ENCODE measurements at places on chromosomes 6 and 20.

- DNase-seq, result no peak
These were observed 4.9 kb downstream of the LAMA4 start for GRCh38 chr6:112249489-112249888.

- DNase-seq, result no peak
These were observed 725 bp upstream of the ISM1 start for GRCh38 chr20:13220194-13220903.

DNA sequence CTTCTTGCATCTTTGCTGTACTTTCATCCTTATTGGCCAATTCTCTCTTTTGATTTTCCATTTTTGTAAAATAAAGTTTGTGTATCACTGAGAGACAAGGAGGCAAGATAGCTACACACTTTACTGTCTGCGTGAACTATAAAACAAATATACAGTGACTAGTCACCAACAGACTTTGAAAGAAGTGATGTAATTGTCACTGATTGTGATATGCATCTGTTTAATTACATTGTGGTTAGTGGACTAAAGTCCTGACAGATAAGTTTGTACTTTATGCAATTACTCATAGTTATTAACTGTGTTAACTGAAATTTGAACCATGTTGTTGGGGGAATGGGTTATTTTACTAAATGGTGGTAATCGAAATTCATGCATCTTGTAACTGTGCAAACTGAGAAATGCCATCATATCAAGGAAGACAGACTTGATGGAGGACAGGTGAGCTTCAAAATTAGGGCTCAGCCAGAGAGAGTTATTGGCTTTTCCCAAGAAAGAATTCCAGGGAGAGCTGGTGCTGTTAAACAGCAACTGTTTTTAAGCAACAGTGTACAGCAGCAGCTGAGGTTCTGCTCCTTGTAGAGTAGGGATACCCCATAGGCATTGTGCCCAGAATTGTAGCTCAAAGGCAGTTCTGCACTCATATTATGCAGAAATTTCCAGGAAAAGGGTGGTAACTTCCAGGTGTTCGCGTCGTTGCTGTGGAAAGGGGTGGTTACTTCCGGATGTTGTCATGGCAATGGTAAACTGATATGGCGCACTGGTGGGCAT lies 62.9 kb downstream of the EFHC1 start:
- no peak for DNase-seq

DNA sequence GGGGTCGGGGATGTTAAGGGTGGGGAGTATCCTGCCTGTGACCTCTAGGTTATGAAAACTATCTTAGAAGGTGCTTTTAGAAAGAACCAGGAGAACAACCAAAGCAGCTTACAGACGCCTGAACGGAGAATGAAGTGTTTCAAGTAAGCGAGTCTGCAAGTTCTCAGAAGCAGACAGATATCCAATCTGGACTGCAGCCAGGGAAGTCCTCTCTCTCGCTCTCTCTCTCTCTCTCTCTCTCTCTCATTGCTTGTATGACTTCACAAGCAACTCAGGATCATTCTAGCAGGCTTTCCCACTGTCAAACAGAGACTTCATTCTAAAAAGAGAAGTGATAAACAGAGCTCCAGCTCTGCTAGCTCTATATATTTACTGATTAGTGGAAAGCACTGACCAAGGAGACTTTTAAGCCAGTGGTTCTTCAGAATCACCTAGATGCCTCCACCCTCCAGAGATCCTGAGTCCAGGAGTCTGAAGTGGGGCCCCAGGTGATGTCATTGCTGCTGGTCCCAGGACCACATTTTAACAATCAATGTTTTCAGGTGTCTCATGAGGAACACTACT lies 6.0 kb downstream of the TCF21 start:
- DNase-seq, result no peak

DNA sequence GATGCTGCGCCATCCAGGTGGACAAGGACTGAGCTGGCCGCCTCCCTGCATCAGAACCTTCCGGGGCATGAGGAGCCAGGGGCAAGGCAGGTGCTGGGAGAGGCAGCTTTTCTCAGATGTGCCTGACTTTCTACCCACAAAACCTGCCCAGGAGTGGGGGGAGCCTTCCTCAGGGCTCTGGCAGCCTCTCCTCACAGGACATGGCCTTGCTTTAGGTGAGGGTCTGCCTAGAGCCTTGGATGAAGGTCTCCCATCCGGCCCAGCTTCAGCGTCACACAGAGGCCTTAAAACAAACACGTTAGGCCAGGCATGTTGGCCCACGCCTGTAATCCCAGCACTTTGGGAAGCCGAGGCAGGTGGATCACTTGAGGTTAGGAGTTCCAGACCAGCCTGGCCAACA lies 7.4 kb downstream of the BCAS4 start:
- no peak for DNase-seq

GRCh38 chr6:25944688-25945574 lies 14.4 kb upstream of the SLC17A2 start:
- no peak for DNase-seq

GRCh38 chr6:105452924-105453756 lies 50.3 kb upstream of the PREP start:
- DNase-seq, result no peak

DNA sequence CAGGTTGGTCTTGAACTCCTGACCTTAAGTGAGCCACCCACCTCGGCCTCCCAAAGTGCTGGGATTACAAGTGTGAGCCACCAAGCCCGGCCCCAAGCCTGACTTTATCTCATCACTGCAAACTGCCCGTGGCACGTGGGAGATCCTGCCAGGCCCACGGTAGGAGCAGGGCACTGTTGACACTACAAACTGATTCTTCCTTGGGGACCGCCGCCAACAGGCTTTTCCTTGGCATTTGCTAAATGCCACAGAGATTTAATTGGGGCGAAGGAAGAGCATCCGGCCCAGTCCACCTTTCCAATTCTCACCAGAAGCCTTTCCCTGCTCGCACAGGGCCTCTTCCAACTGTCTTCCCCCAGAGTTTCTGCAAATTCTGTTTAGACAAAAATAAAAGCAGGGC lies 11.0 kb downstream of the ATP9A start:
- no peak for DNase-seq

DNA sequence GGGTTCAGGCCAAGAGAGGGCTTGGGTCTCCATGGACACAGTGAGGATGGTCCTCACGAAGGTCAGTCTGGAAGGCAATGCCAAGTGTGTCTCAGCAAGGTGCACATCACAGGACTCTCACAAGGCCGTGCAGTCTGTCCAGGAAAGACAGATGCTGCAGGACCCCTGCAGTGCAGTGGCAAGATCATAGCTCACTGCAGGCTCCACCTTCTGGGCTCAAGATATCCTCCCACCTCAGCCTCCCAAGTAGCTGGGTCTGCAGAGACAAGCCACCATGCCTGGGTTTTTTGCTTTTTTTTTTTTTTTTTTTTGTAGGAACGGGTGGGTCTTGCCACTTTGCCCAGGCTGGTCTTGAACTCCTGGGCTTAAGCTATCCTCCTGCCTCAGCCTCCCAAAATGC lies 26.4 kb downstream of the ZMYND8 start:
- no peak for DNase-seq

GRCh38 chr6:18118330-18118729 lies 4.1 kb downstream of the NHLRC1 start:
- peak; percentile 63 for DNase-seq

GRCh38 chr6:122736616-122737015 lies 42.9 kb upstream of the FABP7 start:
- DNase-seq, result peak; percentile 64

GRCh38 chr6:91281901-91282300 lies 695.0 kb upstream of the MAP3K7 start:
- DNase-seq, result no peak

DNA sequence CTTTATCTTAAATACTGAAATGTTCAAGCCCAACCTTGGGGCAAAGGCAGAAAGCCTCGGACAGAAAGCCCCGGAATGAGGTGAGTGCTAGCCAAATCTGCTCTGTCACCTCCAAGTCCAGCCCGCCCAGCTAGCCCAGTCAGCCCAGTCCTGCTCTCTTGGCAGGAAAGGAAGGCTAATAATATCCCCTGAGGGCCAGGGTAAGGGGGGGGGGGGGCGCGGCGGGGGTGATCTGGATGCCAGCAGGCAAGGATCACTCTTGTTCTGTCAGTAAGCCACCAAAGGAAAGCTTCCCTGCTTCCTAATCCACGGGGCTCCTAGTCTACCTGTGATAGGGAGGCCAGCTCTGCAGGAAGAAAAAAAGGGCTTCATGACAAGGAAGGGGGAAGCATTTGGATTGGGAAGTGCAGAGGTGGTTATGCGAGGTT lies 1.1 kb downstream of the NDRG3 start:
- DNase-seq, result peak; percentile 74

GRCh38 chr20:16580147-16580546 lies 6.9 kb upstream of the KIF16B start:
- no peak for DNase-seq

DNA sequence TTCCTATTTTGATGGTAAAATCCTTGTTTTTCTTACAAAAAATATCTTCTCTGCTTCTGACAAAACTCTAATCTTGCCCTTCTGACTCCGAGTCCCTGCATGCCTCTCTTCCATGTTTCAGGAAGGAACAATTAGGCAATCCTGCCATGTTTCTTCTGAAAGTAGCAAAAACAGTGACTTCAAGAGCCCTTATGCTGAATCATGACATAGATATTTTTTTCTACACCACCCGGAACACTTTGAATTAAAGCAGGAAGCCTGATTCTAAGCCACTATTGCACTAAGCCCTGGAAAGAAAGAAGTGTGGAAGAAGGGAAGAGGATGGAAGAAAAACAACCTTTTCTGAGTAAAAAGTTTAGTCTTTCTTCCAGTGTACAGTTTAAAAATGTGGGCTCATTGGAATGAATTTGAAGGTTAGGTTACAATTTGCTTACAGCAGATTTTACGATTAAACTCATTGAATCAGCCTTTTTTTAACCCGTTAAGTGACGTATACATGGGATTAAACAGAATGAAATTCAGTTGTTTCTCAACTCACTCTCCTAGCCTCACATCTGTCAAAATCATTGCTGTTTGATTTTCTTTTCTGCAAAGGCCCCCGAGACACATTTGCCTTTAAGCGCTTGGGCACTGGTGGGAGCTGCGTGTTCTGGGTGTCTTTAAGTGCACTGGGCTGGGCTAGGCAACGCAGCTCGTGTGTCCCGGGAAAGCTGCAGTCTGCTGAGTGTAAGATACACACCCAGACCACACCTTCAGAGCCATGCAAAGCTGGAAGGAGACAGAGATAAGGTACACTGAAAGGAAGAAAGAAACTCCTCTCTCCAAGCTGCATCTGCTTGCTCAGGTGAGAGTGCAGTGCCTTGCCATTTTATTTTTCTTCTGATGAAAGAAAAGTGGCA lies 159.4 kb upstream of the CITED2 start:
- DNase-seq, result no peak

- no peak for DNase-seq
These were observed 48.2 kb upstream of the ASIP start for GRCh38 chr20:34193051-34193450.

DNA sequence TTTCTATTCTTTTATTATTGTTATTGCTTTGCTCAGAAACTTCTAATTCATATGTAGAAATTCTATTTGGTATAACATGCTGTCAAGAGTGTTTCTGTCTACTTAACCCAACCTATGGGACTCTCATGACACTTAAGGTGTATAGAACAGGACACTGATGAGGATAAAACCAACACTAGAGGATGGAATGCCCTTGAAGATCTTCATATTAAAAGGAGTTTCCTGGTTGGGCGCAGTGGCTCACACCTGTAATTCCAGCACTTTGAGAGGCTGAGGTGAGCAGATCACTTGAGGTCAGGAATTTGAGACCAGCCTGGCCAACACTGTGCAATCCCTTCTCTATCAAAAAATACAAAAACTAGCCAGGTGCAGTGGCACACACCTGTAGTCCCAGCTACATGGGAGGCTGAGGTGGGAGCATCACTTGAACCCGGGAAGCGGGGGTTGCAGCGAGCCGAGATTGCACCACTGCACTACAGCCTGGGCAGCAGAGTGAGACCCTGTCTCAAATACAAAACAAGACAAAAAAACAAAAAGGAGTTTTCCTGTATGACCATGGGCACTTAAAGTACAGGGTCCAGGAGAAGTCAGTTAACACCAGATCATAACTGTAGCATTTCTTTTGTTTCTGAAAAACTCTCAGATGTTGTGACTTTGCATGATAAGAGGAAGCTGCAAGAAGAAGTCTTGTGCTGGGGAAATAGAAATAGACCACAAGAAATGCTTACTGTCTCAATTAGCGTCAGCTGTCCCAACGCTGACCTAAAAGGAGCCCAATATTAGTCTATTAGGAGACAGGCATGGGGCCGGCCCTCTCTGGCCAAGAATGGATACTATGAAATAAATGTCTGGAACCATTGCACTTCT lies 38.9 kb upstream of the CD2AP start:
- DNase-seq, result peak; percentile 7

DNA sequence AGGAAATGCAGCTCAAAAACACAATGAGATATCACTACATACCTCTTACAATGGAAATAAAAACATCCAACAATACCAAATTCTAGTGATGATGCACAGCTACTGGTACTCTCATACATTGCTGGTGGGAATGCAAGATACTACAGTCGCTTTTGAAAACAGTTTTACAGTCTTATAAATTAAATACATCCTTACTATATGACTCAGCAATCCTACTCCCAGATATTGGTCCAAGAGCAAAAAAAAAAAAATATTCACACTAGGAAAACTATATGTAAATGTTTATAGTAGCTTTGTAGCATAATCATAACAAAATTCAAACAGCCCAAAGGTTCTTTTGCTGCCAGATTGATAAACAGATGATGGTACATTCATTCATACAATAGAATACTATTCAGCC lies 217.4 kb upstream of the FAM83B start:
- no peak for DNase-seq

DNA sequence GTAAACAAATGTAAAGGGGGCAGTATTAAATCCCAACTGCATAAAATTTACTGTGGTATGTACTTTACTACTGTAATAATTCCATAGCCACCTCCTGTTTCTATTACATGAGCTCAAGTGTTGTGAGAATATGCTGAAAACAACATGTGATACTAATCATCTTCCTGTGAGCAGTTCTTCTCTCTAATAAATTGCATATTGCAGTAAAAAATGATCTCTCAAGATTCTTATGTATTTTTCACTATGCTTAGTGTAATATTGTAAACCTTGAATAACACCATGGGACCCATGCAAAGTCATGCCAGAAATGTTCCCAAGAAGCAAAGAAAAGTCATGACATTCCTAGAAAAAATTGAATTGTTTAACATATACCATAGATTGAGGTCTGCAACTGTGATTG lies 133.0 kb upstream of the ATXN1 start:
- no peak for DNase-seq

- no peak for DNase-seq
These were observed 132.4 kb upstream of the STXBP5 start for GRCh38 chr6:147071776-147072175.

- no peak for DNase-seq
These were observed 358.2 kb upstream of the ID4 start for GRCh38 chr6:19478992-19479391.

DNA sequence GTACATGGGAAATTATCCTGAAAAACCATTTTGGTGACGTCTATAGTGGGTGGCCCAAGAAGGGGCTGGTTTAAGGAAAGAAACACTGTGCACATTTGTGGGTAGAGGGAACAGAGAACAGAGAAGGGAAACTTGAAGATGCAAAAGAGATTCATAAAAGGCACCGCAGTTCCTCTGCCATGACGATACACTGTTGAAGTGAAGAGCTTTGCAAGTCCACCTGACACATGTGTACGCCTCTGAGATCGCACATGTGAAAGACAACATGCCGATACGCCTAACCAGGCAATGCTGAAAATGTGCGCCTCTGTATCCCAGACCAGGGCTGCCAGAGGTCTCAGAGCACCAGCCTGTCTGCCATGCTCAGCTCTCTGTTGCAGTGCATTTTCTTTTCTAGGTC lies 180.9 kb downstream of the KIF16B start:
- DNase-seq, result no peak
